ENCODE measurements at places on chromosomes 12 and 14. TPM values are rescaled to one million over a fixed set of nuclear protein-coding genes. Genes with fewer than 3 reads are reported as not detected.

Gene AP4S1
- 7.8 TPM for total RNA-seq

Gene CFAP54
- total RNA-seq: 0.09 TPM

Gene PLEKHD1
- total RNA-seq: 0.12 TPM

Gene APAF1
- total RNA-seq: 19.9 TPM

Gene LRRC10
- not detected for total RNA-seq

Gene PHLDA1
- 60.7 TPM for total RNA-seq

DNA sequence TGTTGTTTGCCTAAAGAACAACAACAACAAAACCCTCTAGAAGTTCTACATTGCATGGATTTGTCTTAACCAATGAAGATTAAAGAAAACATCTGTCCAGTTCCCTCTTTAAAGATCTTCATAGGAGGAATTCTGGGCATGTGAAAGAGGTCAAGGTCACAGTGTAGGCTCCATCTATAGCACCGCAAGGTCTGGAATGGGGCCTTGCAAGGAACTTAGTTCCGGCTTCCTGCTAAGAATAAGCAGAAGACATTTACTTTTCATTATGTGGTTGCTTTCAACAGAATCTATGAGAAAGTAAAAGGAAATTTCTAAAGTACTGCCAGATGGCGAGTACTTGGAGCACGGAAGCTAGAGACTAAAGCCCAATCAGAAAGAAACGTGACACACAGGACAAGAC, 57.2 kb upstream of the GNPNAT1 start:
- H3K27ac ChIP-seq: no peak overlapping the region
- no peak for DNase-seq
- H3K36me3 ChIP-seq: no peaks in the 10 kb centered on the region
- H3K4me3 ChIP-seq: no peak overlapping the region
- no peaks in the 10 kb centered on the region for H3K27me3 ChIP-seq

GRCh38 chr12:92146497-92147224, 1.0 kb upstream of the BTG1 start:
- no peaks in the 10 kb centered on the region for H3K27me3 ChIP-seq
- peaks cover 53% of the 10 kb centered on the region for H3K36me3 ChIP-seq
- H3K4me3 ChIP-seq: peak overlapping the region; percentile 99

DNA sequence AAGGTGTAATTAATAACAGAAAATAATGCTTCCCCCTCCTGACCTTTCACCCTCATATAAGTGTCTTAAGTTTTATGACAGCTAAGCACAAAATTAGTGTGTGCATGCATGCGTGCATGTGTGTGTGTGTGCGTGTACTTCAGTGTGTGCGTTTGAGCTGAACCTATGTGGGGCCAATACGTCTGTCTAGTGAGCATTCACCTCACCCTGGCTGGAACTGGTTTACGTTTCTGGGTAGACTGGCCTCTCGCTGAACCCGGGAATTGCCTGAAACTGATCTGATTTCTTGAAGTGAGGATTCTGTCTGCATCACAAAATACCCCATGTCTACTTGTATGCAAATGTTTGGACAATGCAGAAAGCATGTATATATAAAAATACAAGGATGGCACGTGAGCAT, 68.2 kb upstream of the TBX3 start:
- H3K36me3 ChIP-seq: no peaks in the 10 kb centered on the region
- no peak overlapping the region for H3K4me3 ChIP-seq
- no peak overlapping the region for H3K27ac ChIP-seq

DNA sequence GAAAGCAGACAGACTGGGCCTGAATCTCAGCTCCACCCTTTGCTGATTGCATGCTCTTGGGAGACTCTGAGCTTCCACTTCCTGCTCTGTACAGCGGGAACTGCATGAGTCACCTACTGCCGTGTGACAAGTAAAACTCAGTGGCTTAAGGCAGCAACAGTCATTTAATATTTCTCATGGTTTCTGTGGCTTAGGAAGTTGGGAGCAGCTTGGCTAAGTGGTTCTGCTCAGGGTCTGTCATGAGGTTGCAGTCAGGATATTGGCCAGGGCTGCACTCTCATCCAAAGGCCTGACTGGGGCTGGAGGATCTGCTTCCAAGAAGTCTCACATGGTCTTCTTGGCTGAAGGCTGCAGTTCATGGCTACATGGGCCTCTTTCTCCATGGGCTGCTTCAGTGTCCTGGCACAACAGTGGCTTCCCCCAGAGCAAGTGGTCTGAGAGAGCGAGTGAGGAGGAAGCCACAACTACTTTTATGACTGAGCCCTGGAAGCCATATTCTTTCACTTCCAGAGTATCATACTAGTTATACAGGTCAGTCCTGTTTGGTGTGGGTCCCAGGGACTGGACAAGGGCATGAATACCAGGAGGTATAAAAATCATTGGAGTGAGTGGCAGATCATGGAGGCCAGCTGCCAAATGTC, 49.7 kb downstream of the FAM222A start:
- no peaks in the 10 kb centered on the region for H3K36me3 ChIP-seq
- no peak overlapping the region for H3K4me3 ChIP-seq
- DNase-seq: no peak
- peaks cover 3% of the 10 kb centered on the region for H3K4me1 ChIP-seq

- no peaks in the 10 kb centered on the region for H3K4me1 ChIP-seq
- no peaks in the 10 kb centered on the region for H3K27me3 ChIP-seq
- H3K27ac ChIP-seq: no peak overlapping the region
- H3K36me3 ChIP-seq: no peaks in the 10 kb centered on the region
- no peak for DNase-seq
Measured at GRCh38 chr14:27056586-27056985, 458.8 kb upstream of the NOVA1 start.

DNA sequence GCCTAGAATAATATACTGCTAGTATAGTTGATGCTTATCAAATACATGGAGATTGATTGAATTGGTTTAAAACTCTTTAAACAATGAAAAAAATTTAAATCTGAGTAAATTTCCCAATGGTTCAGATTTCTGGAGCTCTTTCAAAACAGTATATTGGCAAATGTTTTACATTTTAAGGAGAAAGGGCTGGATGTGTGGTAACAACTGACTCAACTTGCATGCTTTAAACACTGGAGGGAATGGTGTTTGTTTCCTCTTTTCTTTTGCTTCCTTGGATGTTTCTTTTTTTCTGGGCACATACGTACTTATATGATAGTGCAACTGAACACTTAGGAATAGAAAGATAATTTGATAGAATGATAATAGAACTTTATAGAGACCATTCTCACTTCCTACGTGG, 73.8 kb upstream of the RFX4 start:
- H3K27me3 ChIP-seq: no peaks in the 10 kb centered on the region
- no peak overlapping the region for H3K4me3 ChIP-seq
- DNase-seq: no peak
- H3K27ac ChIP-seq: no peak overlapping the region
- peaks cover 4% of the 10 kb centered on the region for H3K36me3 ChIP-seq

DNA sequence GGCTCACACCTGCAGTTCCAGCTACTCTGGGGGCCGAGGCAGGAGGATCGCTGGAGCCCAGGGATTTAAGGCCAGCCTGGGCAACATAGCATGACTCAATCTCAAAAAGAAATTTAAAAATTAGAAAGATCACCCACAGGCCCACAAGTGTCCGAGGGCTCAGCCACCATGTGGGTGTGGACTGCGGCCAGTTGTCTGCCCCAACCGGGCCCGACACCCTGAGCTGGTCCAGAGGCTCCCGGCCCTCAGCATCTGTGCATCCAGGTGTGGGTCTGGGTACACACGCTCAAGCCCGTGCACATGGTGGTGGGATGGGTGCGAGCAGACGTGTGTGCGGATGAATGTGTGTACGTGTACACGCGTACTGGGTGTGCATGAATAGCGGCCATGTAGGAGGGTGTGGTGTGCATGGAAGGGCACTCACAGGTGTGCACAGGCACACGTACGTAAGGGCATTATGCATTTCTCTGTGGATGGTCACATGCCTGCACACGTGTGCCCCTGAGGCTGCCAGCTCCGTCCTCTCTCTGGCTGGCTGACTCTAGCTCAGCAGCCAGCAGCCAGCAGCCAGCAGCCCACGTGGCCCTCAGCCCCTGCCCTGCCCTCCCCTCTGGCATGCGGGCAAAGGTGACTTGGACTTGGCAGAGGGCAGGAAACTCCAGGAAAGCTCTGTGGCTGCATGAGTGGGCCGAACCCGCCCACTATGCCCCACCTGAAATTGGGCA, 23.3 kb upstream of the NUDT14 start:
- H3K4me1 ChIP-seq: peaks cover 6% of the 10 kb centered on the region
- H3K27ac ChIP-seq: no peak overlapping the region
- H3K36me3 ChIP-seq: no peaks in the 10 kb centered on the region
- no peak for DNase-seq
- H3K4me3 ChIP-seq: no peak overlapping the region

DNA sequence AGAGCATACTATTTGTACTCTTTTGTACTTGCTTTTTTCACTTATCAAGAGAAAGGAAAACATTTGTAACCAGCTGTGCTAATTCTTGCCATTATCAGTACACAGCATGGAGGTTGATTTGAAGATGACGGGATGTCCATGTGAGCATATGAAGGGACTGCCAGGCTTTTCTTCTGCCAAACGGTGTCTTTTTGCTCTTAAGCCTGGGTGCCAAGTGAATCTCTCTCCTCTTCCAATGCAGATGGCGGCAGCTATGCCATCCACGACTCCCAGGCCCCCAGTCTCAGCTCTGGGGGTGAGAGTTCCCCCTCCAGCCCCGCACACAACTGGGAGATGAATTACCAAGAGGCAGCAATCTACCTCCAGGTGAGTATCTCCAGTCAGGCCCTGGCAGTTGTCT, 38.9 kb downstream of the TPCN1 start:
- H3K4me3 ChIP-seq: no peak overlapping the region
- H3K27me3 ChIP-seq: no peaks in the 10 kb centered on the region
- peaks cover 20% of the 10 kb centered on the region for H3K36me3 ChIP-seq
- H3K4me1 ChIP-seq: peaks cover 33% of the 10 kb centered on the region

DNA sequence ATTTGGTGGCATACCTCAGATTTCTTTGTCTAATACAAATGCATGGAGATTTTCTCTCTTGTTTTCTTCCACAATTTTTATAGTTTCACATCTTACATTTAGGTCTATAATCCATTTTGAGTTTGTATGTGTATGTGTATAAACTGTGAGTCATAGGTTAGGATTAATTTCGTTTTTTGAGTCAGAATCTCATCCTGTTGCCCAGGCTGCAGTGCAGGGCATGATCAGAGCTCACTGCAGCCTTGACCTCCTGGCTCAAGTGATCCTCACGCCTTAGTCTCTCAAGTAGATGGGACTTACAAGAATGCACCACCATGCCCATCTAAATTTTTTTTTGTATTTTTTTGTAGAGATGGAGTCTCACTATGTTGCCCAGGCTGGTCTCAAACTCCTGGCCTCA, 71.6 kb downstream of the OTOGL start:
- no peaks in the 10 kb centered on the region for H3K36me3 ChIP-seq
- H3K27me3 ChIP-seq: peaks cover 15% of the 10 kb centered on the region
- peaks cover 9% of the 10 kb centered on the region for H3K4me1 ChIP-seq
- H3K27ac ChIP-seq: no peak overlapping the region

- peaks cover 12% of the 10 kb centered on the region for H3K27me3 ChIP-seq
- H3K4me3 ChIP-seq: peak overlapping the region; percentile 3
- peaks cover 10% of the 10 kb centered on the region for H3K4me1 ChIP-seq
- DNase-seq: peak; percentile 53
Measured at GRCh38 chr12:26845984-26846383, 13.0 kb upstream of the ITPR2 start.

DNA sequence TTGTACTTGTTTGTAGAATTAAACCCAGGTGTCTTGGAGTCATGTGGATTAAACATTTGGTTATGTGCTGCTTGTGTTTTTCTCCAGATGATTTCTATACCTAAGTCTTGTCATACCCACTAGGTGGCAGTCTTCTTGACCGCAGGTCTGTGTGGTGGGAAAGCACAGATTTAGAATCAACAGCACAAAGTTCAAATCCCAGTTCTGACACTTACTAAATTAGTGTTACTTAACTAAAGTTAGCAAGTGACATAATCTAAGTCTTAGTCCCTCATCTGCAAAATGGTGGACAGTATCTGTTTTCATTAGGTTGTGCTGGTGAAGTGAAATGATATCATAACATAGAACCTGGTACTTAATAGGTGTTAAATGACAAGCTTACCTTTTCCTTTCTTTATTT, 151.0 kb upstream of the ARHGAP5 start:
- H3K27me3 ChIP-seq: no peaks in the 10 kb centered on the region
- H3K36me3 ChIP-seq: no peaks in the 10 kb centered on the region
- H3K27ac ChIP-seq: no peak overlapping the region
- H3K4me3 ChIP-seq: no peak overlapping the region

DNA sequence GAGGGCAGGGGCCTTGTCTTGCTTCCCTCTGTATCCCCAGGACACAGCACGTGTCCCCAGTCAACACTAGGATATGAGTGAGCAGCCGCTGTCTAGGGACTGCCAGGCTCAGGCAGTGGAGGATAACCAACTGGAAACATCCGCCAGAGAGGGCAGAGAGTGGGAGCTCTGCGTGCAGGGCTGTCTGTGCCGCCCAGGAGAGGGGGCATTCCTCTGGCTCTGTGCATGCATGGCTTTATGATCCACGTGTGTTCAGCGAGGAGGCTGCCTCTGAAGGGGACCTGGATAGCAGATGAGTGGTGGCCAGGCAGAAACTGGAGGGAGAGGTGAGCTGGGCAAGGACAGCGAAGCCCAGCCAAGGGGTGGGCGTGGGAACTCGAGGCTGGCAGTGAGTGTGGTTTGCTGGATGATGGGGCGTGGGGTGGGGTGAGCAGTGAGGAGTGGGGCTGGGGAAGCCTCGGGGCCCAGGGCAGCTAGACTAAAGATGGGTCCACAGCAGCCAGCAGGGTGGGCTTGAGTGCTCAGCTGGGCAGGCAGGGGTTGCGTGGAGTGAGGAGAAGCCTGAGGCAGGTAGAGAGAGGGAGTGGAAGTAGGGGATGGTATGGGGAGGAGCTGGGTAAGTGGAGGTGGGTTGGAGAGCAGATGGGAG, 72.9 kb downstream of the PRIMA1 start:
- H3K36me3 ChIP-seq: no peaks in the 10 kb centered on the region
- DNase-seq: no peak
- H3K4me3 ChIP-seq: no peak overlapping the region
- H3K27ac ChIP-seq: no peak overlapping the region
- H3K4me1 ChIP-seq: no peaks in the 10 kb centered on the region

- H3K36me3 ChIP-seq: peaks cover 50% of the 10 kb centered on the region
- peaks cover 43% of the 10 kb centered on the region for H3K4me1 ChIP-seq
- DNase-seq: peak; percentile 78
- peak overlapping the region; percentile 88 for H3K27ac ChIP-seq
- H3K27me3 ChIP-seq: no peaks in the 10 kb centered on the region
Measured at GRCh38 chr12:2876431-2877046, 435 bp downstream of the FOXM1 start.

Data from activated CD4-positive, alpha-beta T cell treated with anti-CD3 and anti-CD28 coated beads, Interleukin-2, amount 10 ng/mL, durations not matched to agents 24 days and 14 days (primary cell).